ENCODE measurements at places on chromosomes 1 and 21.

- DNase-seq = no peak
Measured at GRCh38 chr21:34897828-34898227, 151.3 kb downstream of the RUNX1 start.

DNA sequence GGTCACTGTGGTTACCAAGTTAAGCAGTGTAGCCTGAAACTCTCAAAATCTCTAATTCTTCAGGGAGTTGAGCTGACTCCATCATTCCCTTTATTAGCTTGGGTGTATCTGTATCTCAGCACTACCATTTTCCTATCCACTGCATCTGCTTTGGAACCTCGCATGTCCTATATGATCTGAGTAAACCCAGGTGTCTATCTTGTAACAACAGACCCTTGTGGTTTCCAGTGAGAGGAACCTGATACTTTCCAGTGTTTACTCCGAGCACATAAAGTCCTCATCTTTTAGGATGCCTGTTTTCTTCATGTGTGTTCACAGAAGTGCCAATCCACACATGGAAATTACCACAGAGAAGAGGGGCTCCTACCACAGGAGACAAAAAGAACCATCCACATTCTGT lies 650.4 kb downstream of the LMO4 start:
- DNase-seq = no peak

DNA sequence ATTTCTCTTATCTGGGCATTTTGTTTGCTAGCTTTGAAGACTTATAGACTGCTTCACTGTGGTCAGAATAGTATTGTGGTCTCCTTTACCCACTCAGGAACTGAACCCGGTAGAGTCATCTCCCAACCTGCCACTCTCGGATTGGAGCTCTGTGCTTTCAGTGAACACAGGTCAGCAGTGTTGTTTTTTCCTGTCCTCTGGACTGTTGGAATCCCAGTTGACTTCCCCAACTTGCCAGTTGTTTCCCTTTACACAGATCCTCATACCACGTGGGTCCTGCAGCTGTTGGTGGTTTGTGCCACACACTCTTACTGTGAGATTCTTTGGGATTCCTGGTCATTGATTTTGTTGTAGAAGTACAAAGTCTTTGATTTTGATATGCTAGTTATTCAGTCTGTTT lies 214.1 kb downstream of the DYRK1A start:
- DNase-seq = no peak

DNA sequence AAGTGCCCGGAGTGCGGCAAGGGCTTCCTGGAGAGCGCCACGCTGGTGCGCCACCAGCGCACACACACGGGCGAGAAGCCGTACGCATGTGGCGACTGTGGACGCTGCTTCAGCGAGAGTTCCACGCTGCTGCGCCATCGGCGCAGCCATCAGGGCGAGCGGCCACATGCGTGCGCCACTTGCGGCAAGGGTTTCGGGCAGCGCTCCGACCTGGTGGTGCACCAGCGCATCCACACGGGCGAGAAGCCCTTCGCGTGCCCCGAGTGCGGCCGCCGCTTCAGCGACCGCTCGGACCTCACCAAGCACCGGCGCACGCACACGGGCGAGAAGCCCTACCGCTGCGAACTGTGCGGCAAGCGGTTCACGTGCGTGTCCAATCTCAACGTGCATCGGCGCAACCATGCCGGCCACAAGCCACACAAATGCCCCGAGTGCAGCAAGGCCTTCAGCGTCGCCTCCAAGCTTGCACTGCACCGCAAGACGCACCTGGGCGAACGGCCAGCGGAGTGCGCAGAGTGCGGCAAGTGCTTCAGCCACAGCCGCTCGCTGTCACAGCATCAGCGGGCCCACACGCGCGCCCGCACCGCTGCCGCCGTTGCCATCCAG lies 10.0 kb downstream of the ZNF672 start:
- no peak for DNase-seq

- no peak for DNase-seq
Measured at GRCh38 chr1:81802457-81802706, 1.6 kb downstream of the ADGRL2 start.

All from stimulated activated CD4-positive, alpha-beta T cell treated with anti-CD3 and anti-CD28 coated beads, Interleukin-12 subunit alpha, Interleukin-12 subunit beta, amount 100 ng/mL, for 24 hours (primary cell).